DMS153 (cell line): ENCODE measurements at places on chromosomes 1 and 21.

DNA sequence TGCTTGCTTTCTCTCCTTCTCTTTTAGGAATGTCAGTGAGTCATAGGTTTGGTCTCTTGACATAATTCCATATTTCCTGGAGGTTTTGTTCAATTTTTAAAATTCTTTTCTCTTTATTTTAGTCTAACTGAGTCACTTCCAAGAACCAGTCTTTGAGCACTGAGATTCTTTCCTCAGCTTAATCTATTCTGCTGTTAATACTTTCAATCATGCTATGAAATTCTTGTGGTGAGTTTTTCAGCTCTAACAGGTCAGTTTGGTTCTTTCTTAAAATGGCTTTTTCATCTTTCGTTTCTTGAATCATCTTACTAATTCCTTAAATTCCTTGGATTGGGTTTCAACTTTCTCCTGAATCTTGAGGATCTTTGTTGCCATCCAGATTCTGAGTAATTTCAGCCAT, 321.0 kb downstream of the PTBP2 start:
- no peak for DNase-seq

DNA sequence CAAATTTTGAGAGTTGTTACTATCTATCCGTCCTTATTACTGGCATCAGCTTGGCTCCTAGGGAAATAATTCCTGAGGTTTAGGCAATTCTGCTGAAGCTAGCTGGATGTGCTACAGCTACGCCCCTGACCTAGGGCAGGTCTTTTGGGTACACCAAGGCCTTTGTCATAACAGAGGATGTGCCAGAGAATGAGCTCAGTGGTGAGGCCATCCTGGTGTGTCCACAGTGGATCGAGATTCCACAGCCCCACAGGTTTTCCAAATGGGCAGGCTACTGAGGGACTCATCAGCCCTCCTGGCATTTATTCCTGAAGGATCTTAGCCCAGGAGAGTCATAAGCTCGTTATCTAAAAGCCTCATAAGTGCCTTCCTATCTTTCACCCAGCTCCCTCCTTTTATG, 475.2 kb upstream of the USP24 start:
- DNase-seq: no peak

DNA sequence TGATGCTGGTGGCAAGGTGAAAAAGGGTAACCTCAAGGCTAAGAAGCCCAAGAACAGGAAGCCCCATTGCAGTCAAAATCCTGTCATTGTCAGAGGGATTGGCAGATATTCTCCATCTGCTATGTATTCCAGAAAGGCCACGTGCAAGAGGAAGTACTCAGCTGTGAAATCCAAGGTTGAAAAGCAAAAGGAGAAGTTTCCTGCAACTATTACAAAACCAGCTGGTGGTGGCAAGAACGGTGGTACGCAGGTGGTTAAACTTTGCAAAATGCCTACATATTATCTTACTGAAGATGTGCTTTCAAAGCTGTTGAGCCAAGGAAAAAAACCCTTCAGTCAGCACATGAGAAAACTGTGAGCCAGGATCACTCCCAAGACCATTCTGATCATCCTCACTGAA, 13.7 kb upstream of the VPS45 start:
- no peak for DNase-seq

GRCh38 chr1:4951601-4952000, 297.2 kb downstream of the AJAP1 start:
- DNase-seq: no peak

GRCh38 chr1:26994020-26994786, 711 bp downstream of the TRNP1 start:
- no peak for DNase-seq

GRCh38 chr1:78383923-78384322, 106.9 kb upstream of the PTGFR start:
- no peak for DNase-seq

GRCh38 chr1:183094351-183094750, 71.1 kb downstream of the LAMC1 start:
- no peak for DNase-seq

DNA sequence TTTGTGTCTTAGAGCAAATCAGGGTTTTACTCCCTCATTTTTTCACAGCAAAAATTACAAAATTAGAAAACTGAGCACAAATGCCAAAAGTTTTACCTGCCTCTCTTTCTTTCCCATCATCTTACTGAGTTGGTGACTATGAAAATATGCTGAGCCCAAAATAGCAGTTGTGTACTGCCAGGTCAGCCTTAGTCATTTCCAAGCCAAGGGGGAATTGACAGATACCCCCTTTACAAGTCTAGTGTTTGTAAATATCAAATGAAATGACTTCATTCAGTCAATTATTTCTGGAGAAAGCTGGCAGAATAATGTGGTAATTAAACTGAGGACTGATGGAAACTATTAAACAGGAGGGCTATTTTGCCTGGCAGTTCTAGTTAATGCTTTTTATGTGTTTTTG, 11.4 kb upstream of the GORAB start:
- no peak for DNase-seq

GRCh38 chr1:167782946-167783345, 61.2 kb downstream of the MPZL1 start:
- DNase-seq: no peak

DNA sequence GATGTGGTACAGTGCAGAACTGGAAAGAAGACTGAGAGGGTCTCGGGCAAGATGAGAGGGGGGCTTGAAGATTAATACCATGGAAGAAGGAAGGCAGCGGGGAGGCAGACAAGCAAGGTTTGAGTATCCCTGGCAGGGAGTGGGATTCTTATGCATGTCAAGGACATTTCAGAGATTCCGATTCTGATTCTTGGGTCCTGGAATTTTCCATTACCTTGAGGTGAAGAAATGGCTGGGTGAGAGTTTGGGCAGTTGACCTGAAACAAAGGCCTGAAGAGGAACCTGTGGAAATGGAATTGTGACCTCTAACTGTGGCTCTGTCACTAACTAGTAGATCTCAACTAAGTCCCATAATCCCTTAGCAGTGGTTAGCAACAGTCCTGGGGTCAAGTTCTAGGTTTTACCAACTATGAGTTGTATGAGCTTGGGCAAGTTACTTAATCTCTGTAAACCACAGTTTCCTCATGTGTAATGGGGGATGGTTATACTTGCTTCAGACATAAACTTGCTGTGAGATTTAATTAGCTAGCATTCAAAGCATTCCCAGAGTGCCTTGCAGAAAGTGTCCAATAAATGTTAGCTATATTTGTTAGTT, 8.6 kb upstream of the ACTN2 start:
- no peak for DNase-seq

DNA sequence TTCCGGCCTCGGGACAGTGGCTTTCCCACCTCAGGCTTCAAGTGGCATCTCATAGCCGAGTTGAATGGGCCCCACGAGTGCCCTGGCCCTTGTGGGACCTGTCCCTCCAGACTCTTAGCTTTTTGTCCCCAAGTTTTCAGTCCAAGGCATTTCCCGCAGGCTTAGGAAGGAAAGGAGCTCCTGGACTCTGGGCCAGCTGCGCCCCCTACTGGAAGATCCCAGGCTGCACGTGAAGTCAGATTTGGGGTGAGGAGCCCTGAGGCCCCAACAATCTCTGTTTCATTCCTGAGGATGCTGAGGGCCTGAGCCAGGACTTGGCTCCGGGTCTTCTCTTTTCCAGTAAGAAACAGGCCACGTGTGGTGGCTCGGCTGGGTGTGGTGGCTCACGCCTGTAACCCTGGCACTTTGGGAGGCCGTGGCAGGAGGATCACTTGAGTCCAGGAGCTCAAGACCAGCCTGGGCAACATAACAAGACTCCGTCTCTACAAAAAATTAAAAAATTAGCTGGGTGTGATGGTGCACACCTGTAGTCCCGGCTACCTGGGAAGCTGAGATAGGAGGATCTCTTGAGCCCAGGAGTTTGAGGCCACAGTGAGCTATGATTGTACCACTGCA, 67.4 kb downstream of the ARHGEF10L start:
- DNase-seq: peak; percentile 15

- no peak for DNase-seq
These were observed 24.6 kb downstream of the WNT3A start for GRCh38 chr1:228031276-228031995.

DNA sequence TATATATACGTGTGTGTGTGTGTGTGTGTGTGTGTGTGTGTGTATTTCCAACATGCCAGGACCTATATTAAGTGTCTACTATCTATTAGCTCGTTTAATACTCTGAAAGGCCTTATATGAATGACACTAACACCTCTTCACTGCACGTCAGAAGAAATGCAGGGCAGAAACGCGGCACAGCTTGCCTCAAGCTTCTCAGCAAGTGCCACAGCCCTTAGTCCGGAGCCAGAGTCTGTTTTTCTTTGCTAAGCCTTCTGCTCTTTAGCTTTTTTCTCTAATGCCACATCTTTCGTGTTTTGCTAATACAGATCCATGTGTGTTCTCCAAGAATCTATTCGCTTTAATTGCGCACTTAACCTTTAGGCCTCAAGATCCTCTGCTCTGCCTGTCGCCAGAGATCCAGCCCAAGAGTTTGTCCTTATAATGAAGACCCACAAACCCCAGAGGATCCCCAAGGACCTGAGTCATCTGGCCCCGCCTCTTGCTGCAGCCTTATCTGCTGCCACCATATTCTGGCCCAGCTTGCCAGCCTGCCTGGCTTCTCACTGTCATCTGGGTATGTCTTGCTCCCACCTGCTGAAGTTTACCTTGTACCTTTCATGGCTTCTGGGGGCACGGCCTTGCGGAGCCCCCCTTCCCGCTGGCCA, 2.0 kb upstream of the TRIM58 start:
- DNase-seq: no peak

GRCh38 chr1:58380345-58380744, 166.2 kb downstream of the OMA1 start:
- no peak for DNase-seq

DNA sequence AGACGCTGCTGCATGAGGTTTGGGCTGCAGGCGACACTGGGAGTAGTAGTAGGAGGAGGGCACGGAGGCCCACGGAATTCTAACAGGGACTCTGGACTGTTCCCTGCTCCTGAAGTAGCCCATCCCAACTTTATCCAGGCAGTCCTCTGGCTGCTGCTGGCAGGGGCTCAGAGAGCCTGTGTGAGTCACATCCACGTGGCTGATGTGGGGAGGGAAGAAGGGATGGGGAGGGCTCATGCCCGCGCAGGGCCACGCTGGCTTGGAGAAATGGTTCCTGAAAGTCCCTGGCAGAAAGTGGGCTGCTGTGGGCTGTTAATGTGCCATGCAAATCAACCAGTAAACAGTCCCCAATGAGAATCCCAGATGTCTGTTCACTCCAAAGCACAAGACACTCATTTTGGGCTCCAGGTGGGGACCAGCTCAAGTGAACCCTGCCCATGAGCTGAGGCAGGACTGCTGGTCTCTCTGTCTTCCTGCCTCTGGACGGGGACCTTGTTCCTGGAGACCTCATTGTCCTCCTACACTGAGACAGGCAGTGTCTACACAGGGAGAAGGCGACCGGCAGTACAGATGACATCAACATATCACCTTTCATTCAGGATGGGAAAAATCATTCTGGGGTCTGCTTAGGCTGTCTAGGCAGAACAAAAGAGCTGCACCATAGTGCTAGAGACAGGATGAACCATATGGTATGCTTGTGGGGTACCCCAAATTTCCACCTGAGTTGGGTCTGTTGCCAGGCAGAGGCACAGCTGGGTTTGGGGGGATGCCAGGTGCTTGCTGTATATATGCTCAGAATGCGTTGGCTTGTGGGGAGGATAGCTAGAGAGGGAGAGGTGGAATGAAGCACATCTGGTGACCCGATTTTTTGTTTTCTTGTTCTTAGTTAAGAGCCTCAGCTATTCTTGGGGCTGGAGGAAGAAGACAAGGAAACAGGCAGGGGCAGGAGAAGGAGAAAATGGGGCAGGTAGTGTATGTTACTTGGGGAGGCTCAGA, 57.9 kb upstream of the FMOD start:
- no peak for DNase-seq

DNA sequence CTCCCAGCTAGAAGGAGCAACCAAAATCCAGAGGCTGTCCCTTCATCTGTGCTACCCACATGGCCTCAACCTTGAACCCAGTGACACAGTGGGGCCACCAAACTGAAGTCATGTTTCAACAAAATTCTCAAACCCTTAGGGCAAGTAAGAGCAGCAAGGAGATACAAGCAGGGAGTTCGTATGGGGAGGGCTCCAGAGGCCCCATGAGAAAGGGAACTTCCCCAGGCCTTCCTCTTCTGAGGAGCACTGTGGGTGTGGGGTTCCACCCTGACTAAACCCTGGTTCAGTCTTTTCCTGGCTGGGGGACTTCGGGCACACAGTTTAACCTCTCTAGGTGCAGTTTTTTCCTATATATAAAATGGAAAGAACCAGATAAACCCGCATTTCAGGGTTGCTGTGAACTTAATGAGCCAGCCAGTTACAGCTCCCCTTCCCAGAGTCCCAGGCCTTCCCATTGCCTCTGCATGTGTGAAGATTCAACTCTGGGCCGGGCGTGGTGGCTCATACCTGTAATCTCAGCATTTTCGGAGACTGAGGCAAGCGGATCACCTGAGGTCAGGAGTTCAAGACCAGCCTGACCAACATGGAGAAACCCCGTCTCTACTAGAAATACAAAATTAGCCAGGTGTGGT, 8.0 kb upstream of the THEMIS2 start:
- DNase-seq: no peak

- no peak for DNase-seq
These were observed 3.8 kb downstream of the ZNF644 start for GRCh38 chr1:91018006-91018405.

DNA sequence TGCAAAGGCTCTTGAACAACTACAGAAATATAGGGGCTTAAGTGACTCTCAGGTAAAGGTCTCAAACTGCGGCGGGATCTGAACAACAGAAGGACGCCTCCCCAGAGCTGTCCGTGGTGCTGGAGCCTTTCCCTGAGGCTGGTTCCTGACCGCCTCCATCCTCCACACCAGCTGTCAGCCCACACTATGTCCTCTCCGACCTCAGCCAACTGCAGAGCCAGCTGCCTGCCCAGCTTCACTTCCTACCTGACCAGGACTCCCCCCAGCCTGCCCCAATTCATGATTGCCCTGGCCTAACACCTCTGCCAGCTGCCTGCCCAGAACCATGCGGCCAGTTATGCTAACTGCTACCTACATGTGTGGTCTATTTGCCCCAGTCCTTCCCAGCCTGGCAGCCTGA, 63.6 kb upstream of the ZC3H12A start:
- DNase-seq: no peak

GRCh38 chr1:162303004-162303344, 73.7 kb downstream of the SPATA46 start:
- no peak for DNase-seq

DNA sequence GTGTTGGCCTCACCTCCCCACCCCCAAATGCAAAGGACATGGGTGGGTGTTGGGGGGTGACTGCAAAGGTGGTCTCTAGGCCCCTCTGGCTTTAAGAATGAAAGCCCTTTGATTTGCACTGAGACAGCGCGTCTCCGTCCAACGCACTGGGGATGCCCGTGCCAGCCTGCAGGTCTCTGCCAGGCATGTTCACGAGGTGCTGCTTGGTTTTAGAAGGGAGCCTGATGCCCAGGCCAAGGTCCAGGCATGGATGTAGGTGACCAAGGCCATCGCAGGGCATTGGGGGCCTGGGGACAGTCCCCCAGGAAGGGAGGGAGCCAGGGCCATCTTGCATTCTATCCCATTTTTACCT, 363.6 kb upstream of the VAMP3 start:
- DNase-seq: no peak

- DNase-seq: peak; percentile 8
These were observed 474.3 kb upstream of the C1orf87 start for GRCh38 chr1:60547821-60548220.

GRCh38 chr1:229328598-229329362, 14.1 kb downstream of the CCSAP start:
- no peak for DNase-seq

GRCh38 chr21:41848958-41849580, 30.1 kb downstream of the PRDM15 start:
- DNase-seq: no peak
